ENCODE measurements at places on chromosomes 5 and 9.

GRCh38 chr5:140391312-140391711, 10.3 kb upstream of the ANKHD1 start:
- DNase-seq, result no peak

GRCh38 chr9:105712297-105712696, 18.0 kb downstream of the TMEM38B start:
- DNase-seq, result no peak

- DNase-seq, result no peak
Measured at GRCh38 chr5:116575326-116576052, 866 bp upstream of the SEMA6A start.

DNA sequence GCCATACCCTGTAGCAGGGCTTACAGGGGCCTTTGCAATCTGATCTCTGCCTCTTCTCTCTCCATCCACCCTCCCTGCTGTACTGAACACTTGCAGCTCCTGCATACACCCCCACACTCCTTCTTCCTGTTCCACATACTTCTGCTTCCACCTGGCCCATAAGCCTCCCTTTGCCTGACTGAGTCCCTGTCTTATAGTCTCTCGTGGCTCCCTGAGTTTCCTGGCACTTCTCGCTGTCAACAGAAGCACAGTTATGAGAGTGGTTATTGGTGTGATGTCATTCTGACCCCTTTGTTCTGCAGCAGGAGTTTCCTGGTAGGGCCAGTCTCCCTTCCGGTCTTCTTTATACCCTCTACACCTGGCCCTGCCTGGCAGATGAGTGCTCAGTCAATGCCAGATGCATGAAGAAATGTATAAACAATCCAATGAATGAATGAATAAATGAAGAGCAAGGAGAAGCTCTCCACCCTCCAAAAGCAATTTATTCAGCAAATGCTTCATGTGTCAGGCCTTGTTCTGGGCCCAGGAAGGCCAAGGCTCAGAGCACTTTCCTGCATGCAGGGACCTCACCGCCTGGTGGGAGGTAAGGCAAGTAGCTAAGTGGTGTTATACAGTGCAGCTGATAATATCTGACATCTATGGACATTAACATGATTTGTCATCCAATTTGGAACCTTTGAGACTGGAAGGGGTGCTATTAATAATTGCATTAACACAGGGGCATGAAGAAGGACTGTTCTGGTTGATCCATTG, 20.5 kb upstream of the CSF1R start:
- no peak for DNase-seq

GRCh38 chr9:86407022-86407421, 52.8 kb upstream of the TUT7 start:
- no peak for DNase-seq

- no peak for DNase-seq
Measured at GRCh38 chr5:173689171-173689736, 72.8 kb upstream of the BOD1 start.

DNA sequence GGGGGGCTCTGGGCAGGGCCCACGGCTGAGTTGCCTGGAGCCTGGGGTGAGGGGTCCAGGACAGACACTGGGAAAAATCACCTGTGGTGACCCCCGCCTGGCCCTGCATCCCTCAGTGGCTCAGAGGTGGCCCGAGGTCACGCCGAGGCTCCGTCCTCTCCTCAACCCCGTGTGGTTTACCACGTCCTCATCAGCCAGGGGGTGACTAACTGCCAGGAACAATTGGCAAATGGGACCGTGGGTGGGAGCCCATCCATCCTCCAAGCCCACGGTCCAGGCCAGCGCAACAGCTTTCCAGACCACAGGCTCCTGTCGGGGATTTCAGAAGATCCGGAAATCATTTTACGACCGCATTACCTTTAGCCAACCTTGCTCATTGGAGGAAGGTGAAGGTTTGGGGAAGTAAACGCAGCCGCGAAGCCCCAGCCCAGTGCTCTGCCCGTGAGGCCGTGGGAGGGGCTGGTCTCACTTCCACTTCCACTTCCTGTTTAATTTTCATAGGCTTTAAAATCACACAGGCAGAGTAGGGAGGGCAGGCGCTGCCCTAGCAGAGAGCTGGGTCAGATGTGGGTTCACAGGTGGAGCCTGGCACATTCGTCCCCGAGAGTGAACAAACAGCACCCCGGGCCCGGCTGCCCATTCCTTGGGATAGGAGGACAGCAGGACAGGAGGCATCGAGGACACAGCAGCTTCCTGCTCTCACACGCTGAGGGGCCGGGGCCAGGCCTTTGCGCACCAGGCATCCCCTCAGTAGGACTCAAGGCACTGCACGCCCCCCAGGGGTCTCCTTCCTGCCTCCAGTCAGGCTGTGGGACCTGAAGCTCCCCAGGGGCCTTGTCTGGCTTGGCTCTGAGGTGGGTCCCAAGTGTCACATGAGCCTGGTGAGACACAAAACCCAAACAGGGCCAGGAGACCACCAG, 19.8 kb upstream of the SLC9A3 start:
- DNase-seq, result peak; percentile 2

- no peak for DNase-seq
Measured at GRCh38 chr9:30970812-30971211, 1413.6 kb upstream of the ACO1 start.

GRCh38 chr5:150612405-150612804, 28.1 kb upstream of the SYNPO start:
- no peak for DNase-seq

DNA sequence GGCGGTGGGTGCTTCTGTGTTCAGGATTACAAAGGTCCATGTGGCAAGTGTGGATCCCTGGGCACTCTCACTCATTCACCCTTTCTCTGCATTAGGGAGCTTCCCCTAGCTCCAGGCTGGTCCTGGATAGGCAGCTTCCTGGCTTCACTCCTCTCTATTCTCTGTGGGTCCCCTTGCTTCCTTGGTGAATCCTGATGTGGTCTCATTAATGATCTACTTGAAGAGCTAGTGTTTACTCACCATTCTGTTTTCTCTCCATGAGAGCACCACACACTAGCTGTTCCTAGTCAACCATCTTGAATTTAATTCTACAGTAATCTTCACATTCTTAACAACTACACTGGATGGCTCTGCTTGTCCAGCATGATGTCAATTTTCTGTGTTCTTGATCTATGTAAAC, 90.0 kb upstream of the PLPPR1 start:
- DNase-seq, result no peak

- DNase-seq, result no peak
Measured at GRCh38 chr9:136860529-136860928, 5.6 kb downstream of the EDF1 start.

DNA sequence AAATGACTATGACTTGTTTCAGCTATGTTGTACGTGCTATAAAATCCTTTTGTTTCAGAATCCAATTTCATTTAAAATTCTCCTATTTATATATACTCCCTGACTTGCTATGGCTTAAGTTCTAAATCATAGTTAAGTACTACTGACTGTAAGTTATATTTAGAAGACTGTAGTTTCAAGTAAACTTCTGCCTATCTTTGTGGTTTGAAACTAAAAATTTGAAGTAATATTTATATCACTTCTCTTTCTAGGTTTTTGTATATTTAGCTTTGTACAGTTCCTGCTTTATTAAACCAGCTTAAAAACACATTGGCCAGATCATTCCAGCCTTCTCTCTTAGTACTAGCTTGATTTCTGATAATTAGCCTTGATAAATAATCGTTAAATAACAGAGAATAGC, 196.3 kb downstream of the MLLT3 start:
- DNase-seq, result no peak

GRCh38 chr9:105696219-105696793, 2.0 kb downstream of the TMEM38B start:
- DNase-seq, result no peak

- DNase-seq, result no peak
Measured at GRCh38 chr5:59276917-59277372, 616.6 kb downstream of the PDE4D start.

DNA sequence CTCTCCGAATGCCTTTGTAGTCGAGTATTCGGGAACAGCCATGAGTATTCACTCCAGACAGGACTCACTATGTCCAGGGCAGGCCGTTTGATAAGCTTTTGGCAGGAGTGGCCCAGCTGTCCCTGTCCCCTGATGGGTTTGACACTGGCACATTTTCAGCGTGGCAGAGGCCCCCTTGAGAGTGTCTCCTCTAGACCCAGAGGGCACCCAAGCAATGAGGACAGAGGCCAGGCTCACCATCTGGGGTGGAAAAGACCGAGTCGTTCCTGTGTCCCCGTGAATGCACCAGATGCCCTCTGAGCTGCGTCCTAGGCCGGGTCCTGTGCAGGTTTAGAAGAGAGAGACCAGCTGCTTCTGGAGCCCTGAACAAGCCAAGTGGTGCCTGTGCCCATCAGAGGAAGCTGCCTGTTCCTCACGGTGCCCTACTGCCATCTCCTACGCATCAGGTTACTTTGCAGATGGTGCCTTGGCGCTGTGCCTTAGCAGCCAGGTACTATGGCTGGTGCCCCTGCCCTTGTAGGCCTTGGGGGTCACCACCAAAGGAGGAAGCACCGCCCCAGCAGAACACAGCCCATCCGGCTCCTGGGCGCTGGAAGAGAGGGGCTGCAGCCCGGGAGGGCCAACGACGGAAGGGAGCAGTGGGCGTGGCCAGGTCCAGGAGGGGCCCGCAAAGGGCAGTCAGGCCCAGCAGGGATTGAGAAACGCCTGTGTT, 42.4 kb downstream of the LRSAM1 start:
- no peak for DNase-seq

- DNase-seq, result no peak
Measured at GRCh38 chr9:136551401-136552116, 5.7 kb upstream of the NOTCH1 start.

GRCh38 chr5:22504411-22504810, 348.7 kb downstream of the CDH12 start:
- no peak for DNase-seq

DNA sequence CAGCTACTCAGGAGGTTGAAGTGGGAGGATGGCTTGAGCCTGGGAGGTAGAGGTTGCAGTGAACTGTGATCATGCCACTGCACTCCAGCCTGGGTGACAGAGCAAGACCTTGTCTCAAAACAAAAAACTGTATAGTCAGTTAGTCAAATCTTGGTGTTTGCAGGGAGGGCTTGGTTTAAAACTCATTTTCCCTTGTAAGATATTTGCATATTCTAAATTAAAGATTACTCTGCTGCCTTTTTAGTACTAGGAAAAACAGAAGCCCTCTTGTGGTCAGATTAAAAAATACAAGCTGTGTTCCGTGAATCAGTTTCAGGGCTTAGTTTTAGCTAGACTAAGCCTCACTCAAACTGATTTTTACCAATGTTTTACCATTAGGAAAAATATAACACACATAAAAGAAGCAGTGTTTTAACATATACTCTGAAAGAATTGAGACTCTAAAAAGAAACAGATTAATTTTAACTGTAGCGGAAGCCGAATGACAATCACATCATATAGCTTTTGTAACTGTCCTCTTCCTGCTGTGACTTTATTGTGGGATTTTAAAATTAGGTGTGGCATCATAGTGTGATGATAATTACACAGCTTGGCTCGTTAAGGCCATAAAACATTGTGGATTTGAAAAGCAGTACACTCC, 84.9 kb upstream of the BASP1 start:
- no peak for DNase-seq

- no peak for DNase-seq
Measured at GRCh38 chr9:126295516-126295915, 31.1 kb upstream of the MVB12B start.

- DNase-seq, result no peak
Measured at GRCh38 chr9:135976944-135977343, 15.8 kb upstream of the UBAC1 start.

DNA sequence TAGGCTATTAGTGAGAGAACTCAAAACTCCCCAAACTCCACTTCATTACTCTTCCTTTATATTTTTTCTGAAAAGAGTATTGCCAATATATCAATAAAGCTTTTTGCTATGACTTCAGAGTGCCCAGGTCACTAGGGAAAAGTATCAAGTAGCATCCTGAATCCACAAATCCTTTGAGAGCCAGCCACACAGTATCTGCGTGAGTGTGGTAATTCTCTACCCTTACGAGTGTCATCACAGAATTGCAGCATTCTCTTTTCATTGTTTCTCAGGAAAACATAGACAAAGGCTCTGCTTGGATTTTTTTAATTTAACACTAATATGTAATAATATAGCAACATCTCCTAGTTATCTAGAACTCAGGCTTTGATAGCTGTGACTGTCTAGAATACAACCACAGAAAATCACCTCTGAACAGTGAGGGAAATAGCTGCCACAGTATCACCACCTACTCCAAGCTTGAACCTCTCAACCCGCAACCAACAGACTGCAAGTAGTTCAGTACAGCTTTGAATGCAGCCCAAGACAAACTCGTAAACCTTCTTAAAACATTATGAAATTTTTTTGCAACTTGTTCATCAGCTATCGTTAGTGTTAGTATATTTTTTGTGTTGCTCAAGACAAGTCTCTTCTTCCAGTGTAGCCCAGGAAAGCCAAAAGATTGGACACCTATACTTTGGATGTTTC, 79.3 kb upstream of the CCDC152 start:
- no peak for DNase-seq

GRCh38 chr9:134466869-134467616, 140.8 kb downstream of the RXRA start:
- DNase-seq, result no peak

DNA sequence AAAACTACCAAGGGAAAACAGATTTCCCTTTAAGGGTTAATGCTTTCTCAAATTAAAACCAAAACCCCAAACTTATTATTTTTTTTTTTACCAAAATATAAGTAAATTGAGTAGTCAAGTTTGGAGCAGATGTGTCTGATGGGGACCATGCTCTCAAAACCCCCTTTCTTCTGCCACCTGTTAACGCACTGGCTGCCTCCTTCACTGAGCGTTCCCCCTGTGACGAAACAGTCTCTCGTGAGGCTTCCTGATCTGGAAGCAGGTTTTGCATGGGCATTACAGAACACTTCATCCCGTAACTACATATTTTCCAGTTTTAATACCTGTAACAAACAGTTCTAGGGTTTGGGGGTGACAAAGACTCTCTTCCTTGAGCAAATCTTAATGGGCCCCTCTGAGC, 59.4 kb downstream of the ANKH start:
- no peak for DNase-seq

DNA sequence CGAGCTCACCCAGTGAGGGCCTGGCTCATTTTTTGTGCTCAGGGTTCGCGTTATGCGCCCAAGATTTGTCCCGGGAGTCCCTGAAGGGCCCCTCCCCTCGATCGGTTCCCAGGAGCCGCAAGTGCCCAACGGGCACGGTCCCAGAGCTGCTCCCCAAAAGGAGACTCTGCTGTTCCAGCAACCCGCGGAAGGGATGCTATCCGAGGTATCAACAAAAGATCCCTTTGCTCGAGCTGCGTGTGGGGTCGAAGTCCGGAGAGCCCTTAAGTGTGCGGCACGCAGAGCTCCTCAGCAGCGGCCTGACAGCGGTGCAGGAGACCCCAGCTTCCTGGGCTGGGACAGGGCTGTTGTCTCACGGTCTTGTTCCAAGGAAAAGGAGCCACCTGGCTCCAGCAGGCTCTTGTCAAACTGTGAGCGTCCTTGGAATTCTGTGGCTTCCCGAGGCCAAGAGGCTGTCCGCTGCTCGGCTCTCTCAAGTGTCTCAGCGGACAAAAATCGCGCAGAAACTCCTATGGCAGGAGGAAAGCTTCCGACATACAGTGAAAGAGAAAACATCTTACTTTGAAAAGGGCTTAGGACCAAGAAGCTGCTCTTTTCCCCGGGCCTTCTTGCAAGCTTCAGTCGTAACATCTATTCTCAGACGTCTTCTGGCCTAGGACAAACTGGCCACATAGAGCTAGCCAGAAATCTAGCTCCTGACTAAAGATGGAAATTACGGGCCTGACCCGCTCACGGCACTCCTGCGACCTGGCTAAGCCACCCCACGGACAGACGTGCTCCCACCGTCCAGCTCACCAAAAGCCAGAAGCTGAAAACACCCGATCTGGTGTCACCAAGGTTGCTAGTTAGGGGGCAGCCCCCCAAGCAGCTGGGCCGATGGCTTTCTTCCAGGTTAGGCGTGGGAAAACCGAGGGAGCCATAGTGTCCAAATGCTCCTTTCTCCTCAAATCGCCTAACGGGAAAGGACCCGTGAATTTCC, 2.6 kb upstream of the FOXB2 start:
- no peak for DNase-seq
